PC-3 (cell line): ENCODE measurements at places on chromosomes 5 and 9.

- DNase-seq: peak; percentile 75
Observed at GRCh38 chr5:173781816-173782670, 106.1 kb upstream of the CPEB4 start.

DNA sequence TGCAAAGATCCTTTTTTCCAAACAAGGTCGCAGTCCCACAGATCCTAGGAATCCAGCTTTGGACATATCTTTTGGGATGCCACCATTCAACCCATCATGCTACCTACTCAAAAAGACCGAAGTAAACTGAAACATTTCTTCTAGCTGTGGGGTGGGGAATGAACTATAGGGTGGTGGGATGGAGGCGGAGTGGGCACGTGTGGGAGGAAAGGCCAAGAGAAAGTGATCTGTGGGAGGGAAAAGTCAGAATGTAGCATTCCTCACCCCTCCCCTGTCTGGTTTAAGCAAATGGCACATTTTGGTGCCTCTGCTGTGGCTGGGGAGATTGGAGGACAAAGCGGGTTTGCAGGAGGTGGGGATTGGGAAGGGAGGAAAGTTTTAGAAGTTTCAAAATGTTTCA lies 59.2 kb upstream of the IL17B start:
- DNase-seq: no peak

DNA sequence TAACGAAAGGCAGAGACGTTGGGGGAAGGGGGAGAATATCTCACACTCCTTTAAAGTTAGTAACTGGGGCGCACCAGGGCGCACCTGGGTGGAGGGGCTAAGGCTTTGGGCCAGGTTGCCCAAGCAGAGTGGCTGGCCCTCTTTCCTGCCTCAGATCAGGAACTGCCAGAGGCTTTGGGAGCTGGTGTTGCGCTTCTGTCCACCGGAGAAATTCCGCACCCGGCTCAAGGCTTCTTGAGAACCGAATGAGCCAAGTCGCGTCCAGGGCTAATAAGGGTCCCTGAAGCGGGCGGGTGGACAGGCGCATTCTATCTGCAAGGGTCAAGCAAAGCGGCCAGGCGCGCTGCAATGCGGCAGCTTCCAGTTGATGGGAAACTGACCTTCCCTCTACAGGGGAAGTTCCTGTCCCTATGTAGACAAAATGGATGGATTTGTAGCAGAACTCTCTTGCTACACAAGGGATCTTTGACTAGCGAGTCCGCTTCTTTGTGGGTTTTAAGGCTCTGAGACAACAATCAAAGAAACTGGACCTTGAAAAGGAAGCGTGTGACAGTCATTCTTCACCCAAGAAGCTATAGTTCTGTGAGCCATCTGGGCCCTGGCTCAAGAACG lies 5.5 kb downstream of the PAX5 start:
- DNase-seq: no peak

DNA sequence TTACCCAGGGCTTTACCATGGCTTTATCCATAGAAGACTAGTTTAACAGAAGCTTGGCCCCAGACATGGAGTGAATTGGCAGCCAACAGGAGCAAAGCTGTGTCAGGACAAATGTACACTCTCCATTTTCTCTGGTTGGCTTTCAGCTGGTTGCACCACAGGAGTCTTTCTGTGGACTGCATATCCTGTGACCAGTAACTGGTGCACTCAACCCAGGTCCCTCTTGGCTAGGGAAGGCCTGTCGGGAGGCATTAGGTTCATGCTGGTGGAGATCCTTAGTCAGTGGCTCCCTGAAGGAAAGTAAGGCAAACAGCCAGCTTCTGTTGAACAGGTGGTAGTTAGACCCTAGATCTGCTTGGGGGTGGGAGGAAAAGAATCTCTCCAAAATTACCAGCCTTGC lies 146.9 kb upstream of the TLX3 start:
- no peak for DNase-seq

- no peak for DNase-seq
Observed at GRCh38 chr9:77731008-77731698, 83.0 kb upstream of the GNA14 start.

DNA sequence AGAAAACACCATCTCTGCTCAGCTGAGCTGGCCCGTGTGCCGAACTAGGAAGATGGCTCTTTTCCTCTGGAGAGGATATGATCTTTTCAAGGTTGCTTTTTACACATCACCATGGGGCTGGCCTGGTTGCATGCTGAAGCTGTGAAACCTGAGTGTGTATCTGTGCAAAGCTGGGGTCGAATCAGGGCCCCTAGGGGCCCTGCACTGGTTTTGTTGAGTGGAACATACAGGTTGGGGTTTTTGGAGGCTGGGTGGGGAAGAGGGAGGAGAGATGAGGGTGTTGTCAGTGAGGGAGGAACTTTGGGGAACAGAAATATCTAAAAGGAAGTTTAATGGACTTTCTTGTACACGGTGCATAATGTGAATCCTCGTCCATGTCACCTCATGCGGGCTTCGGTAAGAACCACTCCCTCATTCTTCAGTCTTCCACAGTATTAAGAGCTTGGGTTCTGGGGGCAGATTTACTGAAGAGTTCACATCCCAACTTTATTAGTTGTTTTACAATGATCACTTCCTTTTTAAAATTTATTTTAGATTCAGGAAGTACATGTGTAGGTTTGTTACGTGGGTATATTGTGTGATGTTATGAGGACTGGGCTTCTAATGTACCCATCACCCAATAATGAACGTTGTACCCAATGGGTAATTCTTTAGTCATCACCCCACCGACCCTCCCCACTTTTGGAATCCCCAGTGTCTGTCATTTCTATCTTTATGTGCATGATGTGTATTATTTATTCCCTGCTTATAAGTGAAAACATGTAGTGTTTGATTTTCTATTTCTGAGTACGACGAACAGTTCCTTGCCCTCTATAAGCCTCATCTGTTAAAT lies 238.2 kb downstream of the NR3C1 start:
- no peak for DNase-seq

- DNase-seq: no peak
Observed at GRCh38 chr5:122730037-122730436, 44.8 kb upstream of the SNX2 start.

GRCh38 chr5:113450462-113450861 lies 15.7 kb upstream of the TSSK1B start:
- no peak for DNase-seq

- no peak for DNase-seq
Observed at GRCh38 chr9:106503759-106504158, 359.2 kb upstream of the ZNF462 start.

- DNase-seq: no peak
Observed at GRCh38 chr5:1151316-1151715, 39.5 kb upstream of the SLC12A7 start.

DNA sequence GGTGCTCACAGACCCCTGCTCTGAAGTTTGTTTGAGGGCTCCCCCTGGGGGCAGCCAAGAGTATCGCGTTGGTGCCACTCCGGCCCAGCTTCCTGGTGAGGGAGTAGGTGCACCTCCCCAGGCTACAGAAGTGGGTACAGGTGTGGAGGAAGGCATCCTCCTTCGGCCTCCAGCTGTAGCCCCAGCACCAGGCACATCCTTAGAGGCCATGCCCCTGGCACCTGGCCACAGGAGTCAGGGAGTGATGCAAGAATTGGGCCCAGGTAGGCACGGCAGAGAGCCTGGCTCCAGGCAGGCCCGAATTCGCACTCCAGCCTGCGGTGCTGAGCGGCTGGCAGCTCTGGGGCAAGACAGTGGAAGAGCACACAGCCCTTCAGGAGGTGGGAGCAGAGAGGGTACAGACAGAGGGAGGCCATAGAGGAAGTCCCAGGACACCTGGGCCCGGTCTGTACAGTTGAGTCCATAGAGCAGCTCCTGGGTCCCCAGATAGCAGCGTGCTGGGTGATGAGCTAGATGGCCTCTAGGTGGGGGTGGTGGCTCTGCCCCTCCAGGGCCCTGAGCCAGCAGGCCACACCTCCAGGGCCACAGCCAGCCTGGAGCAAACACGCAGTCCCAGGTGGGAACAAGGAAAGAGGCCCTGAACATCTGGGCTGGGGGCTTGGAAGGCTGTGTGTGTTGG lies 2.4 kb downstream of the SAPCD2 start:
- DNase-seq: peak; percentile 87

- no peak for DNase-seq
Observed at GRCh38 chr5:171312129-171312974, 3.3 kb downstream of the TLX3 start.

DNA sequence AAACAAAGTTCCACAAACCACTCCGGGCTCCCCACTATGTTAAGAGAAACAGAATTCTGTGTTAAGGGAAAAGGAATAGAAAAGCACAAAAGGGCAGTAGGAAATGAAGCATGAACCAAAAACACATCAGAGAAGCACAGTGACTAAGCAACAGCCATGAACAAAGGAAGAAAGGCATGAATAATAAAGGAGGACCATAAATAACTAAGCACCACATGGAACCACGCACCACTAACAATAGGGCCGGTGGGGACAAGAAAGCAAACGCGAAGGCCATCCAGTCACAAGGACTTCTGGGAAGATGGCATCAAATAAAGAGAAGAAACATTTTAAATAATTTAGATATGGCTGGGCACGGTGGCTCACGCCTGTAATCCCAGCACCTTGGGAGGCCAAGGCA lies 18.0 kb downstream of the PRUNE2 start:
- DNase-seq: no peak

GRCh38 chr9:137160716-137161557 lies 8.9 kb downstream of the LRRC26 start:
- DNase-seq: no peak

- no peak for DNase-seq
Observed at GRCh38 chr9:104915049-104915448, 12.9 kb downstream of the ABCA1 start.

- DNase-seq: peak; percentile 29
Observed at GRCh38 chr5:10469253-10470050, 27.8 kb downstream of the ROPN1L start.

DNA sequence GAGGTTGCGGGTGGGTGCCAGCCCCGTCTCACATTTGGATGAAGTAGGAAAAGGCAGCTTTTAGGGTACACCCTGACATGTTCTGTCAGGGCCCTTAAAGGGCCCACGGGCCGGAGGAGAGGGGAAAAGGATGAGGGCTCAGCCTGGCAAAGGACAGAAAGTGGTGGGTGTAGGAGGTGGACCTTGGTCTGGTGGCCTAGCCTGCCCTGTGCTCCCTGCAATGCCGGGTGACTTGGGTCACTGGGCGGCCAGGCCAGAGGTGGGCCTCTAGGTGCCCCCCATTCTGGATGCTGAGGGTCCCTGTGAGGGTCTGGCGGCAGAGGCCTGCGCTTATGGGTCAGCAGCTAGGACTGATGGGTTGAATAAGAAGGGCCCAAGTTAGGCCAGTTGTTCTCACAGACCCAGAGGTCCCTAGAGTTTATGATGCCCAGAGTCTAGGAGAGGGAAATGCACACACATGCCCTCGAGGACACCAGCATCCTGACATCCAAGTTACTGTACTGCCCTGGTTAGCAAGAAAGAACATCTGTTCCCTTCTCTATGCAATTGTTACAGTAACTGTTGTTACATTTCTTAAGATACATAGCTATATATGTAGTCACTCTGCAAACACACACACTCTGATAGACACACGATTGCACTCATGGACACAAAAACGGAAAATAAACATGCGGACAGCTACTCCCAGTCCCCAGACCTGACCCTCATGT lies 12.5 kb downstream of the TRIM7 start:
- peak; percentile 62 for DNase-seq

DNA sequence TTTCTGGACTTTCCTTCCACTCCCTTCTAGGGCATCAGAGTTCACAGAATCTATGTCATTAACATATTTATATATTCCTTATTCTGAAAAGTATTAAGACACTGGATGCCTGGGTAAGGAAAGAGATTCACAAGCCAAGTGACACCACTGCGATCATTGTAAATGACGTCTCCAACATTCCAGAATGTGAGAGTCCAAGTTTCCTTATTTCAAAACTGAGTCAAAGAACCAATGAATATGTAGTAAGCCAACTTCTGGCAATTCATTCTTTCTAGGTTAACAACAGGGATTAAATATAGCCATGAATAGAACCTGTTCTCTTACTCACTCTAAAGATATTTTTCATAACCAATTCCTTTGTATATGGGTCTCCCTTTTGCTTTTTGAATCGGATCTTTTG lies 18.1 kb downstream of the RAI14 start:
- DNase-seq: peak; percentile 78

GRCh38 chr9:81716409-81716808 lies 27.1 kb upstream of the TLE1 start:
- peak; percentile 49 for DNase-seq

GRCh38 chr5:2128686-2129355 lies 246.1 kb upstream of the IRX4 start:
- no peak for DNase-seq

- no peak for DNase-seq
Observed at GRCh38 chr9:127550282-127550681, 61.8 kb upstream of the STXBP1 start.

DNA sequence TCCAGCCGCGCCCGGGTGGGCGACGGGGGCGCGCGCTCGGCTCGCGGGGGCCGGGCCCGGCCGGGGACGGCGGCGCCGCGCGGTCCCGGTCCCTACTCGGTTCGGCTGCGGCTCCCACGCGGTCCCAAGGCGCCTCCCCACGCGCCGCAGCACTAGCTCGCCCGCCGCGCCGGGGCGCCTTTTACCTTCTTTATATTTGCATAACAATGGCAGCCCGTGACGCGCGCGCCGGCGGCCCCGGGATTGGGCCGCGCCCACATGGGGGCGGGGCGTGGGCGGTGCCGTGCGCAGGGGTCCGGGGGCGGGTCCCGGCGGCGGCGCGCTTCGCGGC lies at the start of gene NRARP:
Gene NRARP, minus strand, starts transcription at position 154 of the 331 bp plus-strand sequence. CDS start 343 bp downstream, outside the sequence.
- peak; percentile 85 for DNase-seq

DNA sequence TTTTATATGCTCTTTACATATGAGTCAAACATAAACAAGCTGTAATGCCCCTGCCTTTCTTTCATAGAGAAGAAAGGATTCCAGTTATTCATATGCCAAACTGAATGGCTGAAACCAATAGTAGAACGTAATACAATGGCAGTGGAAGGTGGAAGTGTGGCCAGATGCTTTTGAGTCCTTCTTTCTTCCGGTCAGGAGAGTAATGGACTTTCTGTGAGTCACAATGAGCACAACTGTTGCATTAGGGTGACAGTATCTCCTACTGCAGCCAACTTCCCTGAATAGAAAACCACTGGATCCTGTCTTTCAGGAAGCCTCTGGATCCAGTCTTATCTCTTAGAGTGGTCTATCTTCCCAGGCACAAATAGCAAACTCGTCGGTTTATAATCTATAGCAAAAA lies 855.2 kb downstream of the MAT2B start:
- DNase-seq: no peak

- no peak for DNase-seq
Observed at GRCh38 chr9:1881708-1882295, 133.3 kb upstream of the SMARCA2 start.

DNA sequence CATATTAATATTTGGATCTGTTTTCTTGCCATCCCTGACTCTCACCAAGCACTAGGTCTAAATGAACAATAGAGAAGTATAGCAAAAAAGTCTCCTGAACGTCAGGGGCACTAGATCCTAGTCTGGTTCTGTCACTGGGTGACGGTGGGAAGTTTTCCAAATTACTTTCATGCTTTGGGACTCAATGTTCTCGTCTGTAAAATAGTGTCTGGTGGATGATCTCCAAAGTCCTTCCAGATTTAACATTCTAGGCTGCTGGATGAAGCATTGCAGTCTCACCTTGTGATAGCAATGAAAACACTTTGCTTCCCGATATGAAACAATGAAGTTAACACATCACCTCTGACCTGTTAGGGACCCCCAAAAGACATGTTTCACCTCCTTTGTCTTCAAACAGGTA lies 199.3 kb downstream of the SEC61B start:
- no peak for DNase-seq

GRCh38 chr5:83714810-83715209 lies 5.8 kb downstream of the HAPLN1 start:
- DNase-seq: peak; percentile 53
